ENCODE measurements at places on chromosomes 2 and 18.

- DNase-seq: no peak
These were observed 32.8 kb downstream of the SOCS6 start for GRCh38 chr18:70321616-70322015.

DNA sequence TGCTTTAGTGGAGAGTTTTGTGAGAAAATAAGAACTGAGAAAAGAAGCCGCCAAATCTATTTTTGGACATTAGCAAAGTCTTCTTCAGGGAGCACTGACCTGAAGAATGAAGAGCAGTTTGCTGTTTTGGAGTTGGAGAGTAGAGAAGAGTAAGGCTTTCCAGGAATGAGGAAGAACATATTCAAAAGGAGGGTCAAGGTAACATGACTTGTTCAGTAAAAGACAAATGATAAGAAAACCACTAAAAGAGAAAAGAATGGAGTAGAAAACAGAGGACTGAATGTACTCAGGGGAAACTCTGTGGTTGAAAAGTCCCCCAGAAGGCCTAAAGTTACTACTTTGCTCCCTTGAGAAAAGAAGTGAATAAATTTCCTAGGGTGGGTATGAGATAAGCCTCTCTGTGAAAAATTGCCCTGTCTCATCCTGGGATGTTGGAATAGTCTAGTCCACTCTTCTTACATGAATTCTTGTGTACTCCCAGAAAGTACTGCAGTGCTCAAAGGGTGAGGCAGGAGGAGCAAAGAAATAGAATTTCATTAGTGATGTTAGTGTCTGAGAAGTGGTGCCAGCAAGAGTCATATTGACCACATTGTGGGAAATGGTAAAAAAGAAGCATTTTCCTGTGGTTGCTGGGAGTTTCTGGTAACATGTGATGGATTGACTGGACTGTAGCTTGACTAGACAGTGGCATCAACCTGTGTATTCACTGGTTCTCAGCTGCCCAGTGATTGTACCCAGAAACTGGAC, 27.8 kb downstream of the MBD5 start:
- DNase-seq: no peak

GRCh38 chr2:151975460-151976414, 123.1 kb downstream of the CACNB4 start:
- DNase-seq: no peak

GRCh38 chr2:113164215-113164929, 9.4 kb upstream of the PSD4 start:
- no peak for DNase-seq

- DNase-seq: no peak
These were observed 65.2 kb downstream of the CCDC195 start for GRCh38 chr2:224650815-224651439.

DNA sequence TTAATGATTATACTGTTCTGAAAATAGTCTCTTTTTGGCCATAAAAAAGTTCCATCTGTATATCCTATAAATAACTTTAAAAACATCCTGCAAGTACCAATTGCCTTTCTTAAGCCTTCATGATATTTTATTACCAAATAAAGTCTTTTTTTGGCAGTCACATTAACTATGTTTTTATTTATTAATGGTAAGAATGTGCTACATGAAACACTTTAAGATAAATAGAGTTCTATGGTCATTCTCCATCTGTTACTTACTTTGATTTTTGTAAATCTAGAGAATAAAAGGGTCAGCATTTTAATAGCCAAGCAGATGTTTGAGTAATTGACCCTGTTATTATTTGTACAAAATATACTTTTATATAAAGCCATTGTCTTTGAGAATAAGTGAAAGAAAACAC, 52.6 kb downstream of the LCLAT1 start:
- no peak for DNase-seq

DNA sequence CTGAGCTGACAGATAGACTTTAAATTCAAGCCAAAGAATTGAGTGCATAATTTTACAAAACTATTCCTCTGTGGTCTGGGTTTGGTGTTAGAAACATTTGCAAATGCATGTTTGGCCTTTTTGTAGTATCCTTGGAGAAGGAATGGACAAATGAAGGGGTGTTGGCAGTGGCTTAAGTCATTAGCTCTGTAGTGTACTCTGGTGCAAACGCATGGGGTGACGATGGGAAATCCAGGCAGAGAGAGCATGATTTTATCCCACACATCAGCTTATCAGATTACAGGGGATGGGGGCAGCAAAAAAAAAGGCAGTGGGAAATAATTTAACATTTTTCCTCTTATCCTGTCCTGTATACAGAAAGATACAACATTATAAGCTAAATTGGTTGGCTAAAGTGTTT, 320.6 kb downstream of the ZNF516 start:
- no peak for DNase-seq

DNA sequence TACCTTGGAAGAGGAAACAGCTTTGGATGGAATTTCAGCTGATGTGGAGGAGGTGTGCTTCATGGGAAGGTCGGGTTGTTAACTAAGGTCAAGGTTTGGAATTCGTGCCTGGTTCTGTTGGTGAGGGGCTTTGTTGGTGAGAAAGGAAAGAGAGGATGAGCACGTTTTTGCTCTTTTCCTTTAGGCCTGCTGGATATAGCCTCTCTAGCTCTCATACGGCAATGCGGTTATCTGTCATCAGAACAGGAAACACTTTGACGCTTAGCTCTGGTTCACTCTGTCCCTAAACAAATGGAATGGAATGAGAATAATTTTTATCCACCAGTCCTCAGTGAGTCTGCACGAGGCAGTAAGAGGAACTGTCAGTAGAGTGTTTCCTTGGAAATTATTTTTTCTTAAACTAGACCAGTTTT, 169.7 kb upstream of the NOSTRIN start:
- DNase-seq: no peak

GRCh38 chr2:119372778-119373568, 6.2 kb downstream of the DBI start:
- DNase-seq: no peak

DNA sequence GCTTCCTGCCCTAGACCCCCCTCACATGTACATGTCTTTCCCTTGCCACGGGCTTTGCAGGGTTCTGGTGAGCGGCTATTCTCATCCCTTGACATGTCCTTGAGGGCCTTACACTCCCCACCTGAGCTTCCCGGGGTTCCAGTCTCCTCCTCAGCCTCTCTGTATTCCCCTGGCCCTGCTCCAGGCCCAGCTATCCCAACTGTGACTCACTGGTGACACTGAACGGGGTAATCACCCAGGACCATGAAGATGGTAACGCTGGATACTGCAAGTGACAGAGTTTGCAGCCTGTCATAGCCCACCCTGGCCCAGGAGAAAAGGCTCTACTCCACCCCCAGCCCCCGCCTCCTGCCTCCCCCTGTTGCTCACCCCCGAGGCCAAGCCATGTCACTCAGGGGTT, 27.3 kb downstream of the KIF3C start:
- no peak for DNase-seq

DNA sequence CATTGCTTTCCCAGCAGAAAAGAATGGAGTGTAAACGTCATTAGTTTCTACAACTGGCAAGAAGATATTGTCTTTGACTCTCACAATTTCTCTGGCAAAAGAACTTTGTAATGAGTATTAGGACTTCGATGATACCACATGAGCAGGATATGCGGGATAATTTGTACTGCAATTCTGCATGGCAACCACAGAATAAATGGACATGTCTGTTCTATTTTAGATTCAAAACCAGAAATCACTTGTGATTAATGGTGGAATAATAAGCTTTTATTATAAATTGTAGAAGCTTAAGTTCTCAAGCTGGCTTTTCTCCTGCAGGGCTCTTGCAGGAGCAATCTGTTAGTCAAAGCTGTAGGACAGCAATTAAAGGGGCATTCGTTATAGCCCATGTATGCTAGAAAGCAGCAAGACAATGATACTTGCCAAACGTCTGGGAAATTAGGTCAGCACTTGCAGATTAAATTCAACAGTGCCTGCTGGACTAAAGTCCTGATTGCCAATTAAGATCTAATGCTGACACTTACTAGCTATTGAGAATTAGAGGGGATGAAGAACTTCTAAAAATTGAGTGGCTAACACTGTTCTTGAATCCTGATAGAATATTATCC, 177.9 kb downstream of the PTH2R start:
- DNase-seq: no peak

GRCh38 chr18:49026501-49027373, 76.0 kb upstream of the SMAD7 start:
- no peak for DNase-seq
